ENCODE measurements at places on chromosomes 13 and 19.

GRCh38 chr13:77699059-77699680, 1.7 kb downstream of the SLAIN1 start:
- DNase-seq: no peak

DNA sequence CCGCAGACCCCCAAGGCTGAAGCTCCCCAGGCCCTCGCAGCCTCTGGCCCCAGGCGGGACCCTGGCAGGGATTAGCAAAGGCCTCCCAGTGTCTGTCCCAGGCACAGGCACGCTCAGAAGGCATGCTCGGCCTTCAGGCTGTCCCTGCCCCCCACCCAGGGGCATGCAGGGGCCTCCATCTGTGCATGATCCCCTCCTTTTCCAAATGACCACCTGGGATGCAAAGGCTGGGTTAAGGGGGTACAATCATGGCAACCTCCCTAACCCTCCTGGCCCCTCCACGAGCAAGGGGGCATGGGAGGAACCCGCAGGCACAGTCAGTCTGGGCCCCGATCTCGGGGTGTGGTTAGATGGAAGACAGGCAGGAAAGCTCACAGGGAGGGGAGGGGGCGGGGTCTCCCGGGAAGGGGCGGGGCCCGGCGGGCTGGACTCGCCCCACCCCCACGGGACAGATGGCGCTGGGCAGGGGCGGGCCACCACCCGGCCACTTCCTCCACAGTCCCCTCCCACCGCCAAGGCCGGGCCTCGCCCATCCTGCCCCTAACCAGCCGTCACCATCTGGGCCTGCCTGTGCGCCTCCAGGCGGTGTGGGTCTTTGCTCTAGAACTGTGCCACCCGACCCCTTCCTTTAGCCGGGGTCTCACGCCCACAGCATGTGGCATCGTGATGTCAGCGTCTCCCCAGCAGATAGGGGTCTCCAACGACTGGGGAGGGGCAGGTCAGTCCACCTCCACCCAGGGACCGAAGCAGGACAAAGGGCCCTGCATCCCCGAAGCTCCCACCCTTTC, 7.0 kb upstream of the REXO1 start:
- DNase-seq: peak; percentile 65

- no peak for DNase-seq
These were observed 270.0 kb upstream of the PCDH20 start for GRCh38 chr13:61685682-61686012.

DNA sequence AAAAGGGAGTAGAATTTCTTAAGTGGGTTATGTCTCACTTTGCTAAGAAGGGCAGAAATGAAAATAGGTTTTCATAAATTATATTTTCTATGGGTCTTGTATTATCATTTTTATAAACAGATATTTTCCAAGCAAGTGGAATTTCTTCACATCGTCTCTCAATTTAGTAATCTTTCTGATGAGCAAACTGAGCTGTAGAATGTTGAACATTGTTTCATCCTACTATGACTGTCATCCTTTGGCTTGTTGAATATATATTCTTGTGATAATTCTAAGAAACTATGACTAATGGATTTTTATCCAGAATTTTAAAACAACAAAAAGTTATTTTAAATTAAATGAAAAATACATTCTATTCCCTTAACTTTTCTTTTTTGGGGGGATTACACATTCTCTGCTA, 313.8 kb downstream of the ENOX1 start:
- DNase-seq: no peak

GRCh38 chr13:40618581-40619478, 47.6 kb downstream of the FOXO1 start:
- DNase-seq: no peak

- DNase-seq: no peak
These were observed 5.9 kb downstream of the B3GNT8 start for GRCh38 chr19:41421314-41421713.

DNA sequence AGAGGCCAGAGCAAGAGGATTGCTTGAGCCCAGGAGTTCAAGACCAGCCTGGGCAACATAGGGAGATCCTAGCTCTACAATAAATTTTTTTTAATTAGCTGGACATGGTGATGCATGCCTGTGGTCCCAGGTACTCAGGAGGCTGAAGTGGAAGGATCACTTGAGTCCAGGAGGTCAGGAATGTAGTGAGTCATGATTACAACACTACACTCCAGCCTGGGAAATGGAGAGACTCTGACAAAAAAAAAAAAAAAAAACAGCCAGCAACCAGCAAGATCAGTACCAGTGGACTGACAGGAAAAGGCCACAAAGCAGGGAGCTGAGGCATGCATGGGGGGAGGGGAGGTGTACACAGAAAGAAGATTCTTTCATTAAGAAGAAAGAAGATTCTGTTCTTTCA, 52.7 kb upstream of the RFXAP start:
- no peak for DNase-seq

GRCh38 chr13:33057019-33057780, 41.0 kb downstream of the KL start:
- no peak for DNase-seq

- no peak for DNase-seq
These were observed 1227.7 kb downstream of the EFNB2 start for GRCh38 chr13:105307776-105308175.

DNA sequence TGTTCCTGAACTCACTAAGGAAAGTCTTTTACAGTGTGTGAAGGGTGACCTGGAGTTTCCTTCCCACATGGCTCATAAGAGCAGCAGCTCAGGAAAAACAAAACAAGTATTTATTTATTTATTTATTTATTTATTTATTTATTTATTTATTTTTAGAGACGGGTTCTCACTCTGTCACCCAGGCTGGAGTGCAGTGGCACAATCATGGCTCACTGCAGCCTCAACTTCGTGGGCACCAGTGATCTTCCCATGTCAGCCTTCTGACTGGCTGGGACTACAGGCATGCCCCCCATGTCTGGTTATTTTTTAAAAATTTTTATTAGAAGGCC, 10.4 kb downstream of the ARL11 start:
- DNase-seq: no peak

DNA sequence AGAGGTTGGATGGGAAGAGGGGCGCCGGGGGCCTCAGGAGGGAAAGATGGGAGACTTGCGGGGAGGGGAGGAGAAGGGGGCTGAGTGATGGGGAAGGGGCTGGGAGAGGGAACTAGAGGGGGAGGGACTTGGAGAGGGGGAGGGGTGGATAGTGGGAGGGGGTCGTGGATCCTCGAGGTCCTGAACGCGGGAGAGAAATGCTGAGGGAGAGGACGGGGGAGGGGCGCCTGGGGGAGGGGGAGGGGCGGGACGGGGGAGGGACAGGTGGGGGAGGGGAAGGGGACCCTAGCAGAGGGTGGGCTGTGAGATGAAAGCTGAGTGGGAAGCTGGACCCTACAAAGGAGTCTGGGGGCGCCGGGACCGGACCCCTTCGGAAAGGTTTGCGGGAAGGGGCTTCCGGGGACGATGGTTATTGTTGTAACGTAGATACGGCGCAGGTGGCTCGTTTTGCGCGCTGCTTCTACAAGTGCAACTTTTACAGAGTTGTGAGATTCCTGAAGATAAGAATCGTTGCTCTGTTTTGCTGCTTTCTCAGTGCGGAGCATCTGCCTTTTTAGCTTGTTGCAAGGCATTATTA, 418 bp downstream of the ZNF444 start:
- DNase-seq: no peak

- no peak for DNase-seq
These were observed 520.1 kb upstream of the NBEA start for GRCh38 chr13:34421858-34422475.

- no peak for DNase-seq
These were observed 4.9 kb upstream of the HAUS5 start for GRCh38 chr19:35607661-35608060.

GRCh38 chr19:18697680-18698079, 14.2 kb downstream of the CRTC1 start:
- no peak for DNase-seq

DNA sequence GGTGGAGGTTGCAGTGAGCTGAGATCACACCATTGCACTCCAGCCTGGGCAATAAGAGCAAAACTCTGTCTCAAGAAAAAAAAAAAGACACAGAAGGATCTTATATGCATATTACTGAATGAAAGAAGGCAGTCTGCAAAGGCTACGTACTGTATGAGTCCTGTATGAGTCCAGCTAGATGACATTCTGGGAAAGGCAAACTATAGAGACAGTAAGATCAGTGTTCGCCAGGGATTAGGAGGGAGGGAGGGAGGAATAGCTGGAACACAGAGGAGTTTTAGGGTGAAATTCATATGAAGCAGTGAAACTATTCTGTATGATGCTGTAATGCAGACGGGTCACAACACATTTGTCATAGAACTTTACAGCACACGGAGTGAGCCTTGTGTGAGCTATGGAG, 165.9 kb upstream of the RNF113B start:
- DNase-seq: no peak
